Glutamatergic neuron (in vitro differentiated cells): ENCODE measurements at places on chromosomes 7 and 10. TPM values are rescaled to one million over a fixed set of nuclear protein-coding genes. Genes with fewer than 3 reads are reported as not detected.

Gene TUBB8
- 1.1 TPM for total RNA-seq

Gene CABCOCO1
- not detected for total RNA-seq

Gene TAC1
- 12.1 TPM for total RNA-seq

- peak overlapping the region; percentile 28 for H3K27ac ChIP-seq
- H3K4me3 ChIP-seq = peak overlapping the region; percentile 34
- H3K36me3 ChIP-seq = no peaks in the 10 kb centered on the region
- peaks cover 3% of the 10 kb centered on the region for H3K4me1 ChIP-seq
These were observed 1.3 kb upstream of the DAGLB start for GRCh38 chr7:6448943-6449543.

DNA sequence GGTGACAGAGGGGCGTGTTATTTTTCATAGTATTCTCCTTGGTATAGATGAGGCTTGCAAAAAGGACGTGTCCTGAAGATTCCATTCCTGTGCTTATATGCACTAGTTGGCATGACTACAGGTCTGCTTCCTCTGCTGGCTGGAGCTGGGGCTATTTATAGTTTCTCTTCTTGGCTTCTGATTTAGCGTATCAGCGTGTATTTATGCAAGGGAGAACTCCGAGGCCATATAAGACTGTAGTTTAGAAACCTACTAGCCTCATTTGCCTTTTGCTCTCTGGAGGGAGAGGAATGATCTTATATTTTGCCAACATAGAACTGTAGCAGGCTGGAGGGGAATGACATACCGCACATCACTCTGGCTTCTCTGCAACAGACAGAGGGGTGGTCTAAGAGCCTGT is 39.7 kb downstream of the CACNB2 start:
- H3K36me3 ChIP-seq = no peaks in the 10 kb centered on the region
- no peaks in the 10 kb centered on the region for H3K4me1 ChIP-seq
- H3K27ac ChIP-seq = no peak overlapping the region
- no peaks in the 10 kb centered on the region for H3K27me3 ChIP-seq
- no peak for DNase-seq

Gene GDF2
- not detected for total RNA-seq

Gene STYXL1
- total RNA-seq = 41.8 TPM

- no peak overlapping the region for H3K27ac ChIP-seq
- no peaks in the 10 kb centered on the region for H3K4me1 ChIP-seq
- no peaks in the 10 kb centered on the region for H3K36me3 ChIP-seq
- DNase-seq = no peak
These were observed 72.9 kb upstream of the NEBL start for GRCh38 chr10:20970044-20970443.

Gene FFAR4
- not detected for total RNA-seq

Gene PRSS37
- total RNA-seq = not detected

DNA sequence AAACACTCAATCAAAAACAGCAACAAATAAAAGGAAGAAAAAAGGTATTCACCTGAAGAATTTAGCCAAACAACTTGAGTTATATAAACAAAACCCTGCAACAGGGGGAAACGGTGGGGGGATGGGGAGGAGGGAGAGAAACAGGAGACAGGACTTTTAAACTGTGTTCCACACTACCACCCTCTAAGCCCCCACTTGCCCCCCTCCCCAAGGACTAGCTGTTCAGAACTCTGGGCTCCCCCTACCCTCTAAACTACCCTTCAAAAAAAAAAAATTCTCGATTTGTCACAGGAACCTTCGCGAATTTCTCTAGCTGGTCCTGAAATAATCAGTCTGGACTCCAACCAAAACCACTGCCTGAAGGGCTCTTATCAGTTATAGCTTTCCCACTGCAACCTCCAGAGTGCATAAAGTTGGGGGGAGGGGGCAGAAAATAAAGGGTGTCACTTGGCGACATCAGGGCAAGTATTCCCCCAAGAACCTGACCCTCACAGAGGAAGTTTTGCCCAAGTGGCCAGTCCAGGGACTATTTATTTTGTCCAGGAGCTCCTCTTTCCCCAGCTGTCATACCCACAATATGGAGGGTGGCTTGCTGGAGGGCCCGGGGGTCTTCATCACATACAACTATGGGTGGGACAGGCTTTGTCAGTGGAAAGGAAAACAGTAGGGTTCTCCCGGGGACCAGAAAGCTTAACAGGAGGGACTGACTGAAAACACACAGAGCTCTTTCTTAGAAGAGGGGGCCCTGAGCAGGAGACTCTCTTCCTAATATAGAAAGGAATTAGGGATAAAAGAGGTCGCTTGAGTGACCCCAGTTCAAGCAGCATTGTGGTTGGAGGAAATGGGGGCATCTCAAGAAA is 1.3 kb downstream of the UBE2H start:
- no peak overlapping the region for H3K4me3 ChIP-seq
- H3K4me1 ChIP-seq = peaks cover 4% of the 10 kb centered on the region
- H3K27me3 ChIP-seq = peaks cover 13% of the 10 kb centered on the region

- H3K27ac ChIP-seq = no peak overlapping the region
- no peaks in the 10 kb centered on the region for H3K36me3 ChIP-seq
- peaks cover 4% of the 10 kb centered on the region for H3K4me1 ChIP-seq
- DNase-seq = peak; percentile 25
- no peaks in the 10 kb centered on the region for H3K27me3 ChIP-seq
These were observed 47.7 kb downstream of the LYZL2 start for GRCh38 chr10:30581779-30582380.

GRCh38 chr10:18523858-18524257 is 127.5 kb downstream of the NSUN6 start:
- H3K36me3 ChIP-seq = no peaks in the 10 kb centered on the region
- no peak overlapping the region for H3K4me3 ChIP-seq
- no peak overlapping the region for H3K27ac ChIP-seq

DNA sequence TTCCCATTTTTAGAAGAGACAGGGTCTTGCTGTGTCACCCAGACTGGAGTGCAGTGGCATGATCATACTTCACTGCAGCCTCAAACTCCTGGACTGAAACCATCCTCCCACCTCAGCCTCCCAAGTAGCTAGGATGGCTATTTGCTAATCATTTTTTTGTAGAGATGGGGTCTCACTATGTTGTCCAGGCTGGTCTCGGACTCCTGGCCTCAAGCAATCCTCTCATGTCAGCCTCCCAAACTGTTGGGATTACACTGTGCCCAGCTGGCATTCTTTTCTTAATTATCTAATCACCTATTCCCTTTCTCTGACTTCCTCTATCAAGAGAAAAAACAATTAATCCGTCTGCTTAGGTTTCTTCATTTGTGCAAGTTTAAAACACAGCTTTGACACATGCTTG is 172.5 kb upstream of the TRIM24 start:
- no peak overlapping the region for H3K4me3 ChIP-seq
- no peaks in the 10 kb centered on the region for H3K4me1 ChIP-seq
- DNase-seq = no peak
- H3K36me3 ChIP-seq = peaks cover 14% of the 10 kb centered on the region
- H3K27ac ChIP-seq = no peak overlapping the region
- peaks cover 1% of the 10 kb centered on the region for H3K27me3 ChIP-seq

- peaks cover 2% of the 10 kb centered on the region for H3K27me3 ChIP-seq
- no peak for DNase-seq
- H3K4me1 ChIP-seq = no peaks in the 10 kb centered on the region
- H3K36me3 ChIP-seq = no peaks in the 10 kb centered on the region
- no peak overlapping the region for H3K4me3 ChIP-seq
These were observed 9.3 kb downstream of the TFEC start for GRCh38 chr7:116021237-116021636.

GRCh38 chr7:79979437-79979836 is 155.2 kb upstream of the GNAI1 start:
- H3K27me3 ChIP-seq = no peaks in the 10 kb centered on the region
- no peak for DNase-seq
- H3K4me3 ChIP-seq = no peak overlapping the region
- H3K27ac ChIP-seq = no peak overlapping the region
- no peaks in the 10 kb centered on the region for H3K4me1 ChIP-seq
- peaks cover 9% of the 10 kb centered on the region for H3K36me3 ChIP-seq

DNA sequence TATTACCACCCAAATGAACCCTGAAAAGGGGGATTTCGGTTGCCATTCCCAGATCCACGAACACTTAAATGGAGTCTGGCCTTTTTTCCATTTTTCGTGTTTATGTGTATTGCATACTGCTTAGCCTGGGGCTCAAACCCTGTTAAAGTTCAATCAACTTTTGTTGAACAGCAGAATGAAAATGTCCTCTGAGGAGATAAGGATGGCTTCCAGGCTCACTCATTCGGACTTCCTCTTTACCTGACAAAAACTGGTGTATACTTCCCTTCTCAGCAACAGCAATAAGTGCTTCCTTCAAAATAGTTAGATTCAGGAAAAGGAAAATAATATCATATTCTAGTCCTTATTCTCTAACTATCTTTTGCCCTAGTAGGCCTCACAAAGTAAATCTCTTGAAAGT is 61.1 kb upstream of the ARID5B start:
- H3K4me3 ChIP-seq = no peak overlapping the region
- H3K27me3 ChIP-seq = no peaks in the 10 kb centered on the region
- no peak overlapping the region for H3K27ac ChIP-seq

GRCh38 chr10:15210521-15210920 is 42.0 kb upstream of the NMT2 start:
- peak overlapping the region; percentile 86 for H3K27ac ChIP-seq
- H3K36me3 ChIP-seq = peaks cover 9% of the 10 kb centered on the region
- H3K27me3 ChIP-seq = peaks cover 5% of the 10 kb centered on the region
- H3K4me3 ChIP-seq = peak overlapping the region; percentile 70
- H3K4me1 ChIP-seq = peaks cover 41% of the 10 kb centered on the region

GRCh38 chr7:1053816-1054370 is 9.5 kb downstream of the GPR146 start:
- H3K36me3 ChIP-seq = no peaks in the 10 kb centered on the region
- no peak overlapping the region for H3K27ac ChIP-seq
- H3K27me3 ChIP-seq = peaks cover 10% of the 10 kb centered on the region
- DNase-seq = no peak
- no peak overlapping the region for H3K4me3 ChIP-seq
- peaks cover 11% of the 10 kb centered on the region for H3K4me1 ChIP-seq

DNA sequence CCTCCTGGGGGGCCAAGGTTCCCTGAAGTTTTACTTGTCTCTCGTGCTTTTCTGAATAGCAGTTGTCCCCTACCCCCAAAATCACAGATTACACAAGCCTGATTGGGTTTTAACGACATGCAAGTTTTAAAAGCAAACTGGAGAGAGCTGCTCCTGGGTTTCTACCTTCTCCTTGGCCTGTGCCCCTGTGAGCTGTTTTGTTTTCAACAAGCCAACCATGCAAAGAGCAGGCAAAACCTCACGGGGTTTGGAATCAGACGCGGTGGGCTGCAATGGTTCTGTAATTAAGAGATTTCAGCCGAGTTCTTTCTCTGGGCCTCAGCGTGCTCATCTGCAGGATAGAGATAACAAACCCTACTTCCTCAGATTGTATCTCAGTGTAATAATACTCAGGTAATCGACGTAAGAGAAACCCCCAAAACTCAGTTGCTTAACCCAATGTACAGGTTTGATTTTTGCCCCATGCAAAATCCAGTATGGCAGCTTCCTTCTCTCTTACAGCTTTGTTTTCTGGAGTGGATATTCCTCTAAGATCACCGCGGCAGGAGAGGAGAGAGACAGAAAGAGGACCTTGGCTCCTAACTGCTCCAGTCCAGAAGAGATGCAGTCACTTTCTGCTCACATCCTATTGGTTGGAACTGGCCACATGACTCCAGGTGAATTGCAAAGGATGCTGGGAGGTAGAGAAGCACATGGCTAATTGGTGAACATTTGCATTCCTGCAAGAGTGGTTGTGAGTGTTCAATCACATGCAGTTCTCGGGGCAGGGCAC is 42.0 kb downstream of the MYL10 start:
- no peak overlapping the region for H3K27ac ChIP-seq
- H3K36me3 ChIP-seq = no peaks in the 10 kb centered on the region
- DNase-seq = no peak
- H3K4me1 ChIP-seq = no peaks in the 10 kb centered on the region
- H3K4me3 ChIP-seq = no peak overlapping the region

GRCh38 chr7:81206667-81207360 is 288.0 kb upstream of the SEMA3C start:
- no peak overlapping the region for H3K4me3 ChIP-seq
- DNase-seq = no peak
- H3K36me3 ChIP-seq = no peaks in the 10 kb centered on the region
- H3K4me1 ChIP-seq = no peaks in the 10 kb centered on the region
- H3K27me3 ChIP-seq = no peaks in the 10 kb centered on the region
- H3K27ac ChIP-seq = no peak overlapping the region

Gene ITPRID1
- not detected for total RNA-seq

Gene RUFY2
- 75.6 TPM for total RNA-seq
